ENCODE measurements at places on chromosomes 11 and 22.

GRCh38 chr11:59200423-59200746, 12.3 kb downstream of the MPEG1 start:
- DNase-seq = peak; percentile 75

- DNase-seq = no peak
Measured at GRCh38 chr11:1077033-1077416, 2.4 kb downstream of the MUC2 start.

- DNase-seq = no peak
Measured at GRCh38 chr11:9956483-9956882, 292.6 kb downstream of the SWAP70 start.

- no peak for DNase-seq
Measured at GRCh38 chr11:65419772-65420481, 2.7 kb upstream of the NEAT1 start.

- no peak for DNase-seq
Measured at GRCh38 chr11:59418156-59418555, 8.1 kb downstream of the OR5A2 start.

GRCh38 chr22:38083931-38084631, at the start of gene SLC16A8:
Gene SLC16A8, minus strand, starts transcription at chr22:38084184. Its CDS starts 1,311 bp downstream, at chr22:38082873.
- no peak for DNase-seq

DNA sequence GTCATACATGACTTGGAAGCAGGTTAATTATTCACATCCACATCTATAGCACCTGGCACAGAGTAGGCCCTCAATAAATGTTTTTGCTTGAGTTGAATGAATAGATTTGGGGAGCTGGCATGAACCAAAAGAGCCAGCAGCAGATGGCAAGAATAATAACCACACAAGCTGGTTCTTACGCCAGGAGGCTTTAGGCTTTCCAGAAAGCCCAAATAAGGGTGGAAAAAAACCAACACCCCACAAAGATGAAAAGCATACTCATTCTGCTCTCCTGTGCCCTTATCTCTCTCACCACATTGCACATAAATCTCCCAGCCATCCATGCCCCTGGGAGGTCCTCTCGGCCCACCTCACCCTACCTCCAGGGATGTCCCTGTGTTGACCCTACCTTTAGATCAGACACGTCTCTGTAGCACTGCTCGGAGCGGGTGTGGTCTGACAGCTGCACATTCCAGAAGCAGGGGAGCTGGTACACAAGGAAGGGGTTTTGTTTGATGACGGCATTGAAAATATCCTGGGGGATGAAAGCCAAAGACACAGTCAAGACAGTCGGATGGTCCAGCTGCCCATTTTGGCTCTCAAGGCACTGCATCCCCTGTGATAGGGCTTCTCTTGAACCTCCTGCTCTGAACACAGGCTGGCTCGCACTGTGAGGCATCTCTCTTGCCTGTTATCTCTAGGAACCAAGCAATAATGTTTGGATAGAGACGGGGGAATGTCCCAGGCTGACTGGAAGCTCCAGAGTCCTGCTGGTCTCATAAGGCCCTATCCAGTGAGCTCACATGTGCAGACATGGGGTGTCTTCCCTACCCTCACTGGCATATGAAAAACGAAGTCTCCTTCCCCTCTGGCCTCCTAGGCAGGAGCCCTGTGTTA, 323.6 kb upstream of the SYN3 start:
- DNase-seq = no peak

DNA sequence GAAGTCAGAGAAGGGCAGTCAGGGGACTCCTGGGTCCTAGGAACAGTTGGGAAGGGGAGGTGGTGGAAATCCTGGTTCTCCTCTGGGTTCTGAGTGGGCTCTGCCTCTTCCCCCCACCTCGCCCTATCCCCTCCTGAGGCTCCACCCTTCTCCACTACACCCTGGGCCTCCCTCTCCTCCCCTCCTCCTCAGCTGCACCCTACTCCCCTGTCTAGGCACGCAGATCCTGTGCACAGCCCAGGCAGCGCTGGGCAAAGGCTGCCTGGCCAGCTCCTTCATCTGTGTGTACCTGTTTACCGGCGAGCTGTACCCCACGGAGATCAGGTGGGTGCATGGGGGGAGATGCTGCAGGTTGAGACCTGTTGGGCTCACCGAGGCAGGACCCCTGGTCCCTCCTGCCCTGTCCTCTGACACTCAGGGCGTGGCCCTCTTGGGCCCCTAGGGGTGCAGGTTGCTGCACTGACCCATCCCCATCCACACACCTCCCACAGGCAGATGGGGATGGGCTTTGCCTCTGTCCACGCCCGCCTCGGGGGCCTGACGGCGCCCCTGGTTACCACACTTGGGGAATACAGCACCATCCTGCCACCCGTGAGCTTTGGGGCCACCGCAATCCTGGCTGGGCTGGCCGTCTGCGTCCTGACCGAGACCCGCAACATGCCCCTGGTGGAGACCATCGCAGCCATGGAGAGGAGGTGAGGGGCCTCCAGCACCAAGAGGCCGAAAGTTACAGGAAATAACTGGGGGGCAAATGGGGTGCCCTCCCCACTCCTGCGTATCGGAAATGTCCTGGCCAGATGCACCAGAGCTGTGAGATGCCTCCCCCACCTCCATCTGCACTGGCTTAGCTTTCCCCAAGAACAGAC, 25.3 kb upstream of the POLA2 start:
- DNase-seq = no peak

GRCh38 chr11:27085605-27086004, 45.0 kb downstream of the BBOX1 start:
- DNase-seq = no peak

DNA sequence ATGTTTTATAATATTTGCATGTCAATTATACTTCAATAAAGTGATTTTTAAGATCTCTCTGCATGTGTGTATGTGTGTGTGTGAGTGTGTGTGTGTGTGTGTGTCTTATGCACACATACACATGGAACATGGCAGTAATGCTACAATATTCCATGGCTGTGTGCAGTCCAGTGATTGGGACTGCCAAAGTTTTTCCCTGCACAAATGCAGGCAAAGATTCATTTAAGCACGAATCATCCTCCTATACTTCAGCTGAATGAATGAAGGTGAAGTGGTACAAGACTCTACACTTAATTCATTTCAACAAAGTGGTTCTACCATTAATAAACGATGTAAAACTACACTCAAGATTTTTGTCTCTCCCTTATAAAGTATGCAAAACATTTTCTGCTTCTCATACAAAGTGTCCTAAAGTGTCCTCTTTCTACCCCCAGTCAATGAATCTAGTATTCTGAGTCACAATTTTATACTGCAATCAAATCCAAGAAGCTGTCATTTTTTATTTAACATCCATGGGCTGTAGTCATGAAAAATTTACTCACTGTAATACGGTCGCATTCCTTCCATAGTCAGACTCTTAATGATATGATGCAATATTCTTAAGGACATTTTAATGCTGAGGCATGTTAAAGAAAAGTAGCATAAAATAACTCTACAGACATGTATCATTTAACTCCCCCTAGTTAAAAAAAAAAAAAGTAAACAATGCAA, 132.4 kb downstream of the TTC28 start:
- no peak for DNase-seq

- no peak for DNase-seq
Measured at GRCh38 chr11:70510106-70510505, 111.8 kb downstream of the CTTN start.

DNA sequence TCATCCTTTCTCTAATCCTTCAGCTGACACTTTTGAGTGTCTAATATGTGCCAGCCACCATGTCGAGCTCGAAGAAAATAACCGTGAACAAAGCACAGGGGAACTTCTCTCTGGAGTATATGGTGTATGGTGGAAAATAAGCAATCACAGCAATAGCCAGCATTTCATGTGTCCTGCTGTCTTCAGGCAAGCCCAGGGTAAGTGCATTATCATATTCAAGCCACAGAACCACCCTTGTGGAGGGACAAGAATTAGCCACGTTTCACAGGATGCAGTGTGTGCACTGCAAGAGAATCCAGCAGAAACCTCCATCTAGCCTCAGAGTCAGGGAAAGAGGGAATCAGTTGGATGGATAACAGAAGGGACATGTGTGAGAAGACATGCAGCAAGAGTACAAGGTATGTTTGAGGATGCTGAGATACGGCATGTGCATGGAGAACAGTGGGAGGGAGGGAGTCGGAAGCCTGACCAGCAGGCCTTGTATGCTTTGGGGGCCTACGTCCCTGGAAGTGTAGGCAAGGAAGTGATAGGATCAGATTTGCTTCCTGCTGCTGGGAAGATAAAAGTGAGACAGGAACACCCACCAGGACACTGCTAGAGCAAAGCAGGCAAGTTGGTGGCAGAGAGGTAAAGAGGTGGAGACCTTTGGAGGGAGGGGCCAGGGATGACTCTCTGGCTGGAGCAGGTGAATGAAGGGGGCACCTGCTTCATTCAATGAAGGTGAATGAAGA, 14.7 kb upstream of the GNAZ start:
- no peak for DNase-seq

- DNase-seq = peak; percentile 25
Measured at GRCh38 chr22:30694171-30694639, 469 bp upstream of the OSBP2 start.

DNA sequence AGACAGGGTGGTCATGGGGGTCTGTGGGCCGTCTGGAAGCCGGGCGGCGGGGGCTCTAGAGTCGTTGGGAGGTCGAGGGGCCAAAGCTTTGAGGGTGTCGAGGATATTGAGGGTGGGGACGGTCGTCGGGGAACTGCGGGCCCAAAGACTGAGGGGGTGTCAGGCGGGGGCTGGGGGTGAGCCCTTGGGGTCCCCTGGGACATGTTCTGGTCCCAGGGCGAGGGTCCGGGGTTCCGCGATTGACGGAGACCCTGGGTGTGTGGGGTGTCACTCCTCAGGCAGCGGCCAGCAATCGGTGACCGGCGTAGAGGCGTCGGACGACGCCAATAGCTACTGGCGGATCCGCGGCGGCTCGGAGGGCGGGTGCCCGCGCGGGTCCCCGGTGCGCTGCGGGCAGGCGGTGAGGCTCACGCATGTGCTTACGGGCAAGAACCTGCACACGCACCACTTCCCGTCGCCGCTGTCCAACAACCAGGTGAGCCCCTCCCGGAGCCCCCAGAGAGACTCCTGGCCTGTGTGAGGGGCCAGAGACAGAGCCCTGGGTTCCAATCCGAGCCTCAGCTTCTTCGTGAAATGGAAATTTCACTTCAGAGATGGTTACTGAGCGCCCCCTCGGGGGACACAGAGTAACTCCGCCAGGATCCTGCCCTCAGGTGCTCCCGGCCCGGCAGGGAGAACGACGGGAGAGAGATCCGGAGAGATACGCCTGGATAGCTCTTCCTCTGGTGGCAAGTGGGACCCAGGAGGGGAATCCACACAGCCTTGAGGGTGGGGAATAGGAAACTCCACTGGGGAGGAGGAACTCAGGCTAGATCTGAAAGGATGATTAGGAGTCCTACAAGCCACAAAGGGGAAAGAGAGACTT, 714 bp downstream of the SDF2L1 start:
- DNase-seq = no peak

- no peak for DNase-seq
Measured at GRCh38 chr11:36803084-36803483, 205.0 kb upstream of the RAG2 start.

DNA sequence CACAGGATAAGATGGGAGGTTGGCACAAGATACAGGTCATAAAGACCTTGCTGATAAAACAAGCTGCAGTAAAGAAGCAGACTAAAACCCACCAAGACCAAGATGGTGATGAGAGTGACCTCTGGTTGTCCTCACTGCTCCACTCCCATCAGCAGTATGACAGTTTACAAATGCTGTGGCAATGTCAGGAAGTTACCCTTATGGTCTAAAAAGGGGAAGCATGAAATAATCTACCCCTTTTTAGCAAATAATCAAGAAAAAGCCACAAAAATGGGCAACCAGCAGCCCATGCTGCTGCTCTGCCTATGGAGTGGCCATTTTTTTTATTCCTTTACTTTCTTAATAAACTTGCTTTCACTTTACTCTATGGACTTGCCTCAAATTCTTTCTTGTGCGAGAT, 8.7 kb upstream of the PIWIL4 start:
- DNase-seq = peak; percentile 20

DNA sequence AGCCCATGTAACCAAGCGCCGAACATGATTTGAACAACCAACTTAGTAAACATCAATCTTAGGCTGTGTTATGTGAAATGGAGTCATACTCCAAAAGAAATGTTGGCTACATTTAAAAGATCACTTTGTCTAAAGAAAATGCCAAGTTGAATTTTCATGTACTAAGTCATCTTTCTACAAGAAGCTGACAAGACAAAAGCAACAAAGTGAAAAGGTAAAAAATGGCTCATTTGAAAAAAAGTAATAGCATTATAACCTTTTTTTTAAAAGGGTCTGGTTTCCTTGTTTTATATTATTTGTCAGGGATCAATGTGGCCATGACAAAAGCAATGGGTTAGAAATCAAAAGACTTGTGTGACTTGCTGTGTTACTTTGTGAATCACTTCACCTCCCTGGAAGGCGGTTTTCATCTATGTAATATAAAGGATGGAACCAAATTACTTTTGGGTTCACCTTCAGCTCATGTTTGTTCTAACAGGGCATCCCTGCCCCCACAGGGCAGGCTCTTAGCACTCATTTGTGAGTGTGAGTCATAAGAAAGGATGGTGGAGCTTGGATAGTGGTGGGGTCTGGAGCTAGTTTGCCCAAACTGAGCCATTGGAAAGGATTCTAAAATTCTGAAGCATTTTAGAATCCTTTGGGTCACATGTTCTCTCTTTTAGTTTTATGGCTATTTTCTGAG, 131.9 kb upstream of the MTMR2 start:
- no peak for DNase-seq

DNA sequence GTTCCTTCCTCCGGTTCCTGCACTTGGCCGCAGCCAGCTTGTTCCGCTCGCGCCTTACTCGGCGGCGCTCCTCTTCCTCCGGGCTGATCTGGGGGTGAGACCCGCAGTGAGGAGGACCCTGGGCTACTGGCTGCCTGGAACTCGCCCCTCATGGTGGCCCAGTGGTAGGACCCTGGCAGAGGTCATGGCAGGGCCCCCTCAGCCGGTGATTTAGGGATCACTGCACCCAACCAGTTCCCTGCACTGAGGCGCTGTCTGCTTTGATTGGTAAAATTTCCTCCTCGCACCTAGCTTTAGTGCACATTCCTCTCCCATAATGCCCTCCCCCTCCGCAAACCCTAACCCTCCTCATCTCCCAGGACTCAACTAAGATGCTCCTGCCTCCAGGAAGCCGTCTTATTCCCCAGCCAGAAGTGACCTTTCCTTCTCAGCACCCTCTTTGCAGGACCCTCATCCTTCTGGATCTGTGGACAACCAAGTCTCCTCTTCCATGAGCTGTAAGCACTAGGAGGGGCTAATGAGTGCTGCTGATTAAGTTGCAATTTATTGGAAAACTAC, 3.6 kb downstream of the CCDC85B start:
- DNase-seq = peak; percentile 71

- DNase-seq = no peak
Measured at GRCh38 chr22:35957589-35957988, 71.0 kb downstream of the RBFOX2 start.

DNA sequence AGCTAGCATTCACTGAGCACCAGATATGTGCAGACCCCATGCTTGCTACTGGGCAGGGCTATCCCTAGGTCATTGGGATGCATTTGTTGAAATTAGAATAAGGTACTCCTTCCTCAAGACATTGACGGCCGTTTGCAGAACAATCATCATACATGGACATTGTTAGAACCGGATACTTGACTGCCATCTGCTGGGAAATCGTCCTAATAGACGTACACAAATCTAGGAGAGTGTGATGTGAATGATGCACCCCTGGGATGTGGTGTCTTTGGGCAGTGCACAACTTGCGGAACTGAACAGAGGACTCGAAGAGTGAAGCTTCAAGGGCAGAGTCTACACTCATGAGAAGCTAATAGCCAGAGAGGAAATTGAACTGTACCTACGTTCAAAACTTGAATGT, 35.9 kb downstream of the MYO18B start:
- DNase-seq = no peak

GRCh38 chr11:104892723-104893511, 5.3 kb downstream of the CASP12 start:
- no peak for DNase-seq
